ENCODE measurements at places on chromosomes 6 and 20. TPM values are rescaled to one million over a fixed set of nuclear protein-coding genes. Genes with fewer than 3 reads are reported as not detected.

Gene TMC2
- not detected for total RNA-seq

Gene PPP1R3G
- total RNA-seq = 1.0 TPM

Gene DNMT3B
- 2.2 TPM for total RNA-seq

Gene TFAP2D
- total RNA-seq = not detected

Gene SYNDIG1
- 0.57 TPM for total RNA-seq

Gene CST7
- not detected for total RNA-seq

Gene VWA7
- 0.14 TPM for total RNA-seq

Gene SLC26A8
- total RNA-seq = not detected

Gene SPATS1
- not detected for total RNA-seq

Gene PKIB
- 45.0 TPM for total RNA-seq

Gene OR2H1
- not detected for total RNA-seq

Gene POPDC3
- 2.0 TPM for total RNA-seq

Data from placental pericyte (primary cell).